T-helper 1 cell (primary cell): ENCODE measurements at places on chromosomes 16 and 17.

DNA sequence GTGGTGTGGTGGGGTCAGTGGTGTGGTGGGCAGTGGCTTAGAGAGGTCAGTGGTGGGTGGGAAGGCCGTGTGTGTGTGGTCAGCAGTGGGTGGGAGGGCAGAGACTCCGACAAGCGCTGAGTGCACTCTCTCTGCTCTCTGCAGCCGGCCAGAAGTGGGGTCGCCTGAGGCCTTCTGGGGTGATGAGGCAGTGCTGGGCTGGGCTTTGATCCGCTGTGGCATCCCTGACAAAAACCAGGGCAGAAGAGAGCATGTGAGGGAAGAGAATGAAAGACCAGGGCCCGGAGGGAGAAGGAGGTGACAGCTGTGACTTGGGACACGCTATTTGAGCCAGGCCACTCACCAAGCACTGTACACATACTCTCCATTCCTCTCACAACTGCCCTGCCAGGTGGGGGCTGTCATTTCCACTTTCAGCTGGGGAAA is 50.8 kb downstream of the NKD1 start:
- DNase-seq: no peak

- DNase-seq: no peak
Observed at GRCh38 chr16:74760007-74760767, 14.4 kb downstream of the FA2H start.

- DNase-seq: no peak
Observed at GRCh38 chr17:2872282-2872681, 76.0 kb downstream of the RAP1GAP2 start.

GRCh38 chr16:84484579-84485254 is 19.7 kb downstream of the MEAK7 start:
- DNase-seq: no peak

DNA sequence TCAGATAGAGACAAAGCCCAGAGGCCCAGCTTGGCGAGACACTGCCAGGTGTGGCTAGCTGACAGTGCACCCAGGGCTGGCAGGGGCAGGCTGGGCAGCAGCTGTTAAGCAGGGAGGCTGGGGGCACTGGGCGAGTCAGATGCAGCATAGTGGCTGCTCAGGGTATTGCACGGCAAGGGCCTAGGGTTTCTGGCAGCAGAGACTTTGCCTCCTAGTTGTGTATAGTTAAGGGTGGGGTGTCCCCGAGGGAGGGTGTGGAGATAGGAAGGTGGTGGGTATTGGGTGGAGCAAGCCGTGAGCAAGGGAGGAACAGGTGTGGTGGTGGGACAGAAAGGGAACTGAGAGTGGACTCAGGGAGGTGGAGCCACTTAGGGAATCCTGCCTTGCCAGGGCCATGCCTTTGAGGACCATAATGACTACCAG is 66.0 kb downstream of the SMPD3 start:
- DNase-seq: no peak

DNA sequence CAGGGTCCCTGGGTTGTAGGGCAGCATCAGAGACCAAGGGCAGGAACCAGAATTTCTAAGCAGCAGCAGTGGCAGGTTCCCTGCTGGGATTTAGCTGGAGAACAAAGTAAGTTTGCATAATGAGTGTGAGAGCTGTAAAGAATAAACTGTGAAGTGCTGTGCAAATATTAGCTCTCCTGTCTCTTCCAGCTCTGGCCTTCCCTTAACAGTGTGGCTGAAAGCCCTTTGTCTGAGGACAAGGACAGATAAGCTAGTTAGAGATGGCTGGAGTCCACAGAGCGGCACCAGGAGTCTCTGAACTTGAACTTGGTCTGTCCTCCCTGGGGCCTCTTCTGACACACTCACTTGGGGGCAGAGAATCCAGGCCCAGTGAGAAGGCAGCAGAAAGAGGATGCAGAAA is 98.2 kb upstream of the WSCD1 start:
- DNase-seq: no peak

DNA sequence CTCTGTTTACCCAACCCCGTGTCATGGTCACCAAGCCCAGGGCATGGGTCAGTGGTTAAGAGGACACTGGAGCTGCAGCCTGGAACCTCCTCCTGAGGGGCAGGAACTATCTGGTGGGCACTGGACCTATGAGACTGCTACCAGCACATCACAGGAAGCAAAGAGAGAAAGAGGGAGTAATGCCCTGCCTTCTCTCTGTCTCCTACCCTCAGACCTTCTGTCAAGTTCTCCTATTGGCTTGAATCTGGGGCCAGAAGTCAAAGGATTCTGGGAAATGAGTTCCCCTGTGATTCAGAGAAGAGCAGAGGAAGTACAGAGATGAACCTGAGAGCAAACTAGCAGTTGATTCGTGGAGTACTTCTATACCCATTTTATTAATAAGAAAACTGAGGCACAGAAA is 123.0 kb upstream of the GNAO1 start:
- no peak for DNase-seq

- DNase-seq: no peak
Observed at GRCh38 chr16:1182950-1183907, 30.3 kb downstream of the CACNA1H start.

DNA sequence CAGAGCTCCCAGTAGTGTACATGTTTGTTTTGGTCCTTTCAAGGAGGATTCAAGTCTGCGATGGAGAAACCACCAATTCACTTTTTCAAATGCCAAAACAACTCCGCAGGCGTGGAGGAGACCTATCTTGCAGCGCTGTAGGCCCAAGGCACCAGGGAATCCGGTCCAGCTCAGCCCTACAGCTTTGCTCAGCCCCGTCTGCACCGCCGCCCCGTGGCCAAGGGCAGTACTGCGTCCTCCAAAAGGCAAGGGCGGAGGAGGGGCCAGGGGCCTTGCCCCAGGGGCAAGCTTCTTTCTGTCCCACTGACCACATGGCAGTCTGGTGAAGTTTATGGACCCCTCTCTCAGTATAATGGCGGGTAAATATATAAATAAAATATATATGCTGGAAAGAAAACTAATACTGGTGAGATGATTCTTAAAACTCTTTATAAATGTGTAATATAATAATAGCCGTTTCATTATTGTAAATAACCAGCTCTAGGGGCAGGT is 709 bp upstream of the CD300LG start:
- DNase-seq: peak; percentile 56

- no peak for DNase-seq
Observed at GRCh38 chr16:83136419-83136818, 509.6 kb downstream of the CDH13 start.

GRCh38 chr17:5365831-5366230 is 53.6 kb downstream of the NUP88 start:
- no peak for DNase-seq

DNA sequence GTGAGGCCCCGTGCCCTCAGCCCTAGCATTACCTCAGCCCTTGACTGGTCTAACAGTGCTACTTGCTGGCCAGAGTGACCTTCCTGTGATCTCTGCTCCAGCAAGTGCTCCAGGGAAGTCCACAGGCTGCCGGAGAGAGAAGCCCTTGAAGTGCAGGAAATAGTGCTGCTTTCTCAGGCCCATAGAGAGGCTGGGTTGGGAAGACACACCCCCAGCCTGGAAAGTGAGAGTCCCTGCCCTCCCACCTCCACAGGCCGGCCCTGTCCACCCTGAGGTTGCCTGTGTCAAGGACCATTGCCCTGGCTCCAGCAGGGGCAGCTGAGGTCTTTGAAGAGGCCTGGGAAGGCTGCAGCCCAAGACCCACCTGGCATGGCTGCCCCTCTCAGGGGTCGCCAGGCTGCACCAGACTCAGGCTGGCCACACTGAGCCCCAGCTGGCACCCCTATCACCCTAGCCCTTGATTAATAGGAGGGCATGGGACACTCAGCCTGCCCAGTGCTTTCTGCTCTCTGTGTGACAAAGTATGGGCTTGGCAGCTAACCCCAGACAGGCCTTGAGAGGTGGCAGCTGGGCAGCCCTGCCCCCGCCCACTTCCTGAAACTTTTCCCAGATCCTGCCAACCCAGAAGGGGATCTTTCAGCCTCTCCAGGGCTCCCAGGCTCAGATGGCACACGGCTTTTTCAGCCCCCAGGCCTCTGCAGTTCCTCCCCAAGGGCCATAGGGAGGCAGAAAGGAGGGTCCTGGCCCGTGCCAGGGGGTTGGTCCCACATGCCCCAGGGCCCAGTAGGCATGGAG is 21.7 kb downstream of the ATP6V0D1 start:
- DNase-seq: no peak

DNA sequence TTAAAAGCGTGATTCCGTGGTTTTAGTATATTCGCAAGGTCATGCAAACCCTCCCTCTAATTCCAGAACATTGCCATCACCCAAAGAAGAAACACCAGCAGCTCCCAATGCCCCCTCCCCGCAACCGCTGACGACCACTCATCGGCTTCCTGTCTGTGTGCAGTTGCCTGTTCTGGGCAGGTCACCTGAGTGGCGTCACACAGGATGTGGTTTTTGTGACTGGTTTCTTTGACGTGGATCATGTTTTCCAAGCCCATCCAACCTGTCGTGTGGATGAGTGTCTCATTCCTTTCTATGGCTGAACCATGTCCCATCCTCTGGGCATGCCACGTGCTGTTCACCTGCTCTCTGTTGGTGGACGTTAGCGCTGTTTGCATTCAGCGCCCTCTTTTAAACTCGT is 8.2 kb upstream of the ATP2C2 start:
- DNase-seq: no peak

- DNase-seq: no peak
Observed at GRCh38 chr16:20359997-20360396, 7.5 kb upstream of the UMOD start.

DNA sequence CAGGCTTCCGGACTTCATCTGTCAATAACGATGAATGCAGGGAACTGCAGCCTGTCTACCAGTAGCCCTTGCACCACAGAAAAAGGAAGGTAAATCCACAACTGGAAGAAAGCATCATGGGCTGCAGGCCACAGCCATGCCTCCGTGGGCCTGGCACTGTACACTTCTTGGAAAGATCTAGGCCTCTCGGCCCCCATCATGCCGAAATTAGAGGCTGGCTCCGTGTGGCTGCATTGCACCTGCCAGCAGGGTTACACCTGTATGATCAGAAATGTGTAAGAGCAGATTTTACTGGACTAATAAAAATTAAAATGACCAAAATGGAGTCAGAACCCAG is 52.2 kb downstream of the SDK2 start:
- no peak for DNase-seq

- DNase-seq: no peak
Observed at GRCh38 chr16:66326991-66327513, 39.4 kb upstream of the CDH5 start.

DNA sequence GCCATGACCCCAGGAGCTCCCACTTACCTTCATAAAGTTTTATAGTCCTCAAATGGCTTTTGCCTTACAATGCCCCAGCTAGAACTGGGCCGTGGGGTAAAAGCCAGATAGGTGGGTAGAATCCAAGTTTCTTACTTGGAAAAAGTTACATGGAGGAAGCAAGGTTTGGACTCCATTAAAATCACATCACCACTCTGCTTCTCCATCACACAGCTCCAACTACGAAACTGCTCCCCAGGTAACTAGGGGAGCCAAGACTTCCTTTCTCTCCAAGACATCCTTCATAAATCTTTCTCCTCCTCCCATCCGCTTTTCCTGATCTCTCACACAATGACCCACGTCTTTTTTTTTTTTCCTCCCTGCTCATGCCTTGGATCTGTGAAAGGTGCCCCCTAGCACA is 130.8 kb upstream of the RCVRN start:
- DNase-seq: no peak
